ENCODE measurements at places on chromosomes 5 and 9.

DNA sequence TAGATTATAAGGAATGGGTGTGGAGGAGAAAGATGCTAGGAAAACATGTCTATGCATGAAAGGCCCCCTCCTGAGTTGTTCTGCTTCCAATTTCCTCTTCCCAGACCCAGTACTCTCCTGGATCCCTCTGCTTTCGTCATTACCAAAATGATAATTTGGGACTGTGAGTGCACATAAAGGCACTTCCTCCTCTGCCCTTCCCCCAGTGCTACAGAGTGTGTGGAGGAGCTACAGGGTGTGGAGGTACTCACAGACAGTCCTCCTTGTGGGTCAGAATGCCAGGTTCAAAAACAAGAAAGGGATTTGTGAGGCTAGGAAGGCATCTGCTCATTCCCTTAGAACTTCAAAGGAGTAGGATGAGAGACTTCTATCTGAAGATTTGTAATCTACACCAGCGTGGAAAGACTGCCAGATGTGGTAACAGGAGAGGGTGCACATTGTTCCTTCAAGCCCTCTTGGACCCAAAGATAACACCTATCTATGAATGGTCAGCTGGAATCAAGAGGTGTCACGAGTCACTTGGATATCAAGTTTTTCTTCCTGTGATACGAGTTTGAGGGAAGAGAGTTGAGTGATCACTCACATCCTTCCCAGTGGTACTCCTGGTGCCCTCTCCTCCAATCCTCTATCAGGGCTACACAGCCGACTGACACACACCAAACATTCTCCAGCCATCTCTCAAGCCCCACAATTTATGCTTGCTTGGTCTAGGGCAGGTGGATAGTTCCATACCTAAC lies 201.1 kb downstream of the EPB41L4A start:
- no peak for DNase-seq

DNA sequence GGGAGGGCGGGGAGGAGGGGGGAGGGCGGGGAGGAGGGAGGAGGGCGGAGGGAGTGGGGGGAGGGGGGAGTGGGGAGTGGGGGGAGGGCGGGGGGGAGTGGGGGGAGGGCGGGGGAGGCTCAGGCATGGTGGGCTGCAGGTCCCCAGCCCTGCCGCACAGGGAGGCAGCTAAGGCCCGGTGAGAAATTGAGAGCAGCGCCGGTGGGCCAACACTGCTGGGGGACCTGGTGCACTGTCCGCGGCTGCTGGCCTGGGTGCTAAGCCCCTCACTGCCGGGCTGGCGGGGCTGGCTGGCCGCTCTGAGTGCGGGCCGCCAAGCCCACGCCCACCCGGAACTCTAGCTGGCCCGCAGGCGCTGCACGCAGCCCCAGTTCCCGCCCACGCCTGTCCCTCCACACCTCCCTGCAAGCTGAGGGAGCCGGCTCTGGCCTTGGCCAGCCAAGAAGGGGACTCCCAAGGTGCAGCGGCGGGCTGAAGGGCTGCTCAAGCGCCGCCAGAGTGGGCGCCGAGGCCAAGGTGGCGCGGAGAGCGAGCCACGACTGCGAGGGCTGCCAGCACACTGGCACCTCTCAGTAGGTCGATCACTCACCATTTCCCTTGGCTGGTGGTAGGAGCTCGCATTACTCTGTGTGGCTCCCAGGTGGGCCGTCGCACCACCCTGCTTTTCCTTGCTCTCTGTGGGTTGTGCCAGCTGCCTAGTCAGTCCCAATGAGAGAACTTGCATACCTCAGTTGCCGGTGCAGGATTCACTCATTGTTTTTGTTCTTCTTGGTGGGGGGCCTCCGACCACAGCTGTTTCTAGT lies 160.2 kb downstream of the CNTLN start:
- DNase-seq = no peak

DNA sequence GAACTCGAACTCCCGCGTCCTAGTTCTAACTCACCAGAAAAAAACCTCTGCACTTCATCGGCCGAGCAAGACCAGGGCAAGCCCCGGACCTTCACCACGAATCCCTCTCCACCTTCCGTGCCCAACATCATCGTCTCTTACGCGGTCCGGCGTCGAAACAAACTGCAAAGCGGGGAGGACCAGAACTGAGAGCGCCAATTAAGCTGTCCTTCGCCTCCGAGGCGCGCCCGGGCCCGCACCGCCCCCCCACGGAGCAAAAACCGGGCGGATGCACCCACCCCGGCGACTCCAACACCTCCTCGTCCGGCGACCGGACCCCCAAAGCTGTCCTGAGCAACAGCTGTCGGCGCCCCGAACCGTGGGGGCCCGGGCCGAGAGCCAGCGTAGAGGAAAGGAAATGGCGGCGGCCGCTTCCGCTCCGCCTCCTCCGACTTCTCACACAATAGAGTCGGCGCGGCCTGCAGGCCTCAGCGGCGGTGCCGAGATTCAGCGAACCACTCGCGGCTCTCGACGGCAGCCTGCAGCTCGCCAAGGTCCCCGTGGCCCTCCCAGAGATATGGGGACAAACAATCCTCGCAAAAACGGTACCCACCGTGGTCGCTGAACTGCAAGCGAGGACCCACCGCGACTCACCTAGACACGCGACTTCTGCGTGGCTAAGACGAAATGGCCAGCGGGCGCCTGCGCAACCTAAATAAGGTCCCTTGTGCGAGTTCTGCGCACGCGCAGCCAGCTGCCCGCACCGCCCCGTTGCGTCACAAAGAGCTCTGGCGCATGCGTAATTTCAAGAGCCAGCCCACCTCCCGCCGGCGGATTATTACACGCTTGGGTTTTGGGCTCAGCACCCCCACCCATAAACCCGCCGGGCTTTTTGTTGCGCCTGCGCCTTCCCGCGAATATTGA lies at the start of gene HNRNPH1:
TSS of gene HNRNPH1 (minus strand) at position 669 of the 903 bp plus-strand sequence. CDS start at position 131, 538 bp downstream.
- peak; percentile 92 for DNase-seq

DNA sequence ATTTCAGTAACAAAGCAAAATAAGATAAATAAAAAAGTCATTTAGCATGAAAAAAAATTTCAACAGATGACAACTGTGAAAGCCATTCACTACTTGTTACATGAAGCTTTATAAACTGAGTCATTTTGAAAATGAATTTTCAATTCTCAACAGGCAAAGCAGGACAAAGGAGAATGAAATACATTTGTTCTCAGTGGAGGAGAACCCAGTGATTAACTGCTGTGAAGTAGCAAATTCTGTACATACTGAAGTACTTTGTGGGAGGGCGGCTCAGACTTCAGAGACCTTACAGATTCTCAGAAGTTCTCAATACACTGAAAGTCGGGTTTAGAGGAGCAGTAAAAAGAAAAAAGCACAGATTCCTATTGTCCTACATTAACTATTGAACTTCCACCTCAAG lies 21.7 kb downstream of the SKIC3 start:
- DNase-seq = no peak

GRCh38 chr5:39716532-39717028 lies 291.8 kb upstream of the DAB2 start:
- no peak for DNase-seq

GRCh38 chr5:55991768-55992486 lies 2.8 kb downstream of the IL6ST start:
- DNase-seq = no peak

DNA sequence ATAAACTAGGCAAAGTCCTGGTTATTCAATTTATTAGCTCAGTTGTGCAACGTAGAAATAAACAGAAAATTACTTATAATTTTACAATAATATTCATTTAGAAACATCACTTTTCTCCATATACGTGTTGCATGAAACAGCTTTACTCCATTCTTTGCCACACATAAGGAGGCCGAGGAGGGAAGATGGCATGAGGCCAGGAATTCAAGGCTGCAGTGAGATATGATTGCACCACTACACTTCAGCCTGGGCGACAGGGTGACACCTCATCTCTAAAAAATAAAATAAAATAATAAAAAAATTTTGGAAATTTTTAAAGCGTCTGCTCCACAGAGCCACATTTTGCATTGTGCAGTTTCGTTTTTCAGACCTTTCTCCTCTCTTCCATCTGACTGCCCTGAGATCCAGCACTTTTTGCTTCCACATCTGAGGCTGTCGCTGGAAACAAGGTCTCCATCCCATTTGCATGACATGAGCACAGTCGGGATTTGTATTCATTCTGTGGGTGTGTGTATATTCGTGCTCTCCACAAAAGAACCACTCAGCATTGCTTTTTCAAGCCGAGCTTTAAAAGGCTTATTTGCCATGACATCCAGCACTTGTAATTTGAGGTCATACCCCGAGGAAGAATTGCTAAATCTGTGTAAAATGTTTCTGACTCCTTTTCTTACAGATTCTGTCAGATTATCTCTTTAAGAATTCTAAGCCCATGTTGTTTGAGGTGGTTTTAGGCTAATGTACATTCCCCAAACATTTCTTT lies 98.6 kb upstream of the MSX2 start:
- DNase-seq = no peak

- DNase-seq = no peak
These were observed 3.0 kb downstream of the NFIL3 start for GRCh38 chr9:91420501-91421127.

GRCh38 chr9:811106-811531 lies 30.4 kb upstream of the DMRT1 start:
- DNase-seq = no peak

DNA sequence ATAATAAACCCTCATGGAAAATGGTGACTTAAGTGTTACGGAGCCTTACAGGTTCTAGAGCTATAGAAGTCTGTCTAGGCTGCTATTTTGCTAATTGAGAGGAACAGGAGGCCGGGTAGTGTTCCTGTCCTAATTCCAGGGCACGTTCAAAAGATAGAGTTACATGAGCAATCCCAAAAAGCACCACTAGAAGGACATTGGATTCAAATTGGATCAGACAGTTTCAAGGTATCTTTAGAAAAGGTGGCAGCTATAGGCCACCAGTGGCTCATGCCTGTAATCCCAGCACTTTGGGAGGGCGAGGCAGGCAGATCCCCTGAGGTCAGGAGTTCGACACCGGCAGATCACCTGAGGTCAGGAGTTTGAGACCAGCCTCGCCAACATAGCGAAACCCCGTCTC lies 458.8 kb downstream of the TMEM232 start:
- DNase-seq = no peak

DNA sequence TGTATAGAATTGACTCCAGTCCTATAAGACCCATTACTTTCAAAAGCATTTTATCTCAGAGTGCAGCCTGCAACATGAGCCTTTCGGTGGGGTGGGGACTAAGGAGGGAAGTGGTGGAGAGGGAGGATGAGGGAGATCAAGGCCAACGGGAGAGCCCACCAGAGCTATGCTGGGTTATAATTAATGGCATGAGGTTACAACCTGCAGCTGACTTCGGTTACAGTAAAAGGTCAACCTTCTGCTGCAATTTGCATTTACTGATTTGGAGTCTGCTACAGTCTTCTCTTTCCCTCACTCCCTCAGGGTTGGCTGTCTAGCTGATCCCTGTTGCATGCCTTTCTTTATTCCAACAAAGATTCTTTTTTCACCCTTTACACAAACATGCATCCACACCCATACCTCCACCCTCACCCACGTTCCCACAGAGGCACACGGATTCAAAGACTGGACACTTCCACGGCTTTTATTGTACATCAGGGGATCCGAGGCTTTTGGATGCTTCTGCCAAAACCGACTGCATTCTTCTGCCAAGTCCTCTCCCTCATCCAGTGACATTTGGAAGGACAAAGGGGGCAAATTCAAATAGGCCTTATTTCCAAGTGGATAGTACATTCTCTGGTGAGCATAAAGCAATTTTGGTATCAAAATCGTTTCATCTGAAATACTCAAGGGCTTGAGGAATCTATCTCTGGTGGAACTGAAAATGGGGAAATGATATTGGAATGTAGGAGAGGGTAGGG lies 381.2 kb downstream of the NFIB start:
- DNase-seq = no peak

DNA sequence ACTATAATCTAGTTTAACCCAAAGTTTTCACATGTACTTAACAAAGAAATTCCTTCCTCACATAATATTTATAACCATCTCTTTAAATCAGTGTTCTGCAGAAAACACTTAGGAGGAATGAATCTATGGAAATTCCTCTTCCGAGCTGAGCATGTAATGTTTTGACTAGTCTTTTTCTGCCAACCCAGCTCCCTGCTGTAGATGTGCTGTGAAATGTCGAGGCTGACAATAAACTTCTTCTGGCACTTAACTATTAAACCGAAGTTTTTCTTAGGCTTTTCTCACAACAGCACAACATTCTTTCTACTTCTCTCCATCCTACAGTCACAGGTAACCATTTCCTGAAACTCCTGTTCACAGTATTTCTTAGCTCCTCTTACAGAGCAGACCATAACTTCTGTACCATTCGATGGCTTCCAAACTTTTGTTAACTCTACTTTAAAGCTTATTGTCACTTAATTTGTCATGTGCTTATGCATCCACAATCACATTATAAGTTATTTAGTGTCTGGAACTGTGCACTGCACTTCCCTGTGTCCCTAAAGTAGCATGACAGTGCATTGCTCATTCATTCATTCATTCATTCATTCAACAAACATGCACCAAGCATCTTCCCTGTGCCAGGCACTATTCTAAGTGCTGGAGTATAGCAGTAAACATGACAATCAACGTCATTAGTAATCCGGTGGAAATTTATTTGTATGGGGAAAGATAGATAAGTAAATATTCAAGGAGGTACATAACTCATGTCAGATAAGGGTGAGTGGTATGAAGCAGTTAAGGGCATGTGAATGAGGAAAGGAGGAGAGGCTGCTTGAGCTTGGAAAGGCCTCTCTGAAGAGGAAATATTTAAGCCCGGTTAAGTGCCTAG lies 54.6 kb downstream of the TSSK1B start:
- DNase-seq = no peak

DNA sequence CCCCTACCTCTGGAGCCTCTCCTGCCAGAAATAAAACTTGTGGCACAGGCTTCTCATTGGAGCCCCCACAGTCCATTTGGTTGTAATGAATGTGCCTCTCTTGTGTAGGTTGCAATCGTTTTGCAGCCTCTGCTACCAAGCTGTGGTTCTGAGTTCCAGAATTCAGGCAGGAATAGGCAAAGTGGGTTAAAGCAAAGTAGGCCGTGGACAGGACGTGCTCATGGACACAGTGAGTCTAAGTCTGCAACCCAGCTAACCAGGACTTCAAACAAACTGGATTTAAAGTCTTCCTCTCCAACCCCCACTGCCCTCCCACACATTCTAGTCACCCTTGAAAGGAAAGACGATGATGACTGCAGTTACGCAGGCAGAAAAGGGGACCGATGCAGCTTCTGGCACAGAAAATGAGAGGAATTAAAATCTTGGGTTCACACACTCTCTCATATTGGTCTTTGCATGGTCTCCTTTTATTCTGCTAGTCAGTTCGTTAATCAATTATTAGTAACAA lies 260.0 kb downstream of the PIK3R1 start:
- no peak for DNase-seq

- no peak for DNase-seq
These were observed 191.7 kb downstream of the GABBR2 start for GRCh38 chr9:98516897-98517503.

DNA sequence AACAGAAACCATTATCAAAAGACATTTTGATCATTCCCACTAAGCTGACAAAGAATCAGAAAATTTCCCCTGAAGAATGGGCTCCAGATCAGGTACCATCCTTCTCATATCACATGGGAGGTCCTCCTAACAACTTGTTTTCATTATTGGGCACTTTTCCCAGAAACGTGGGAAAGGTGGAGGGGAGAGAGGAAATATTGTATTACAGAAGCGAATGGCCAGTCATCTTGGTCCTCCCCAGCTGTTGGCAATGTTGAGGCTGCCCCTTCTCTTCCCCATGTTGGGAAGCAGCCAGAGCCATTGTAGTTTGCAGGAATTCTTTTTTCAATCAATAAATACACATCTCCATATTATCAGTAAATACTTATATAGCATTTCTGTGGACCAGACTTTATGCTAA lies 126.2 kb upstream of the ZNF608 start:
- no peak for DNase-seq

- no peak for DNase-seq
These were observed 25.6 kb downstream of the RRAGA start for GRCh38 chr9:19074836-19075235.

- no peak for DNase-seq
These were observed 77.0 kb downstream of the LIFR start for GRCh38 chr5:38479315-38479904.

GRCh38 chr9:90012949-90013348 lies 408.1 kb downstream of the GADD45G start:
- no peak for DNase-seq
